ENCODE measurements at places on chromosomes 16 and 17.

DNA sequence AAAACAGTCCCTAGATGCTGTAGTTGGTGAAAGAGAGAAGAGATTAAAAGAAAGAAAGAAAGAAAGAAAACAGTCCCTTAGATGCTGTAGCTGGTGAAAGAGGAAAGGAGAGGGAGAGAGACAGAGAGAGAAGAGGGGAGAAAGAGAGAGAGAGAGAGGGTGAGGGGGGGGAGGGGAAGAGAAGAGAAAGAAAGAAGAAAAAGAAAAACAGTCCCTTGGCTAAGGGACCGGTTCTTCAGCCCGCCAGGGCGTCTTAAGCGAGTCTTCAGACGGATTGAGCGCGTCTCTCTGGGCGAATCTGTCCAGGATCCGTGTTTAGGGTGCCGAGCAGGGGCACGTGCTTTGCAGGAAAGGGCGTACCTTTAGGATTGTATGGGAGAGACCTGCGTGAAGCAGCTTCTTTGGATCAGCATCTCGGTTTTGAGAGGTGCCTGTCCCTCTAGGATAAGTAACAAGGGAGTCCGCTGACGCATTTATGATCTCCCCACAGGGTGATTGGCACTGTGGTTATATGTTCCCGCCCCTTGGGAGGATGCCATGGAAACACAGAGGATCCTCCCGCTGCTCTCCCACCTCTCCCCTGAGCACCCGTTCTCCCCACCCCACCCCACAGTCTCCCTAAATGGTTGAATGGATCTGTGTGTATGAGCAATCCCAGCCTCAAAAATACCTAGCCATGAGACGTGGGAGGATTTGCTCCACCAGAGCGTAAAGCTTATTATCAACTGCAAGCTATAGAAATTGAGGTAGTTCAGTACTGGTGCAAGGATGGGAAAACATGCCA lies 16.7 kb downstream of the GNGT2 start:
- DNase-seq: peak; percentile 86

GRCh38 chr16:2437032-2437790 lies 8.0 kb downstream of the CCNF start:
- DNase-seq: peak; percentile 35

DNA sequence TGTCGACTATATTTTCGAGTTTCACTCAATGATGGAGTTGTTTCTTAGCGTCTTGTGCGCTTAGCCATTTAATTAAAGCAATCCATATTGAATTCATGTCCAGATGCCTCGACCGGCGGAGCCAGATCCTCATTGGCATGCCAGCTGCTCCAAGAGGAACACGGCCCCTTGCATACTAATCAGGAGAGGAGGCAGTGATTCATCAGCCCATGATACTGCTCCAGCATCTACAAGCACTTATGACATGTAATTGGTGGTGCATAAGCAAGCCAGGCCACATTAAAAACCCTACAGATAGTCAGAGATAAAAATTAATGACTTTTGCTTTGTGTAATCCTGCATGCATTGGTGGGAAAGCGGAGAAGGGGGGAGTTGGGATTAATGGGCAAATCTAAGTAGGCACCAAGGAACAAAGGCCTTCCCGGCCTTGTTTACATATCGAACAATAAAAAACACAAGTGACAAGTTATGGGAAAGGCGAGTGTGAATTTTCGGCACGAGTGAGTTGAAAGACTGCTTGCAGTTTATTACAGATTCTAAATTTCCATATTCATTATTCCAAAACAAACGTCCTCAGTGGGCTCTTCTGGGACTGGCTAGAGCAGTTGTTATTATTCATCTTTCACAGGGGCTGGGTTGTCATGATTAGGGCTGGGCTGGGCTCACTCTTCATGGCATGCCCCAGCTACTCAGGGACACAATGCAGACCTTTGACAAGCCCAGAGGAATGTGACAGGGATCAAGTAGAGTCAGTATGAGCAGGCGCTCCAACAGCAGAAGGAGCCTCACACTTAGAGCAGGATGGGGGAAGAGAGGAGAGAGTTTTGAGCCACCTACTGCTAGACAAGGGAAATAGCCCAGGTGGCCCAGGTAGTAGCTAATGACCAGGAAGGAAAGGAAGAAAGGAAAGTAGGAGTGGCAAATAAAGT lies 281.7 kb upstream of the ZFHX3 start:
- peak; percentile 86 for DNase-seq

- no peak for DNase-seq
These were observed 412.0 kb downstream of the HAPSTR1 start for GRCh38 chr16:9503251-9503984.

DNA sequence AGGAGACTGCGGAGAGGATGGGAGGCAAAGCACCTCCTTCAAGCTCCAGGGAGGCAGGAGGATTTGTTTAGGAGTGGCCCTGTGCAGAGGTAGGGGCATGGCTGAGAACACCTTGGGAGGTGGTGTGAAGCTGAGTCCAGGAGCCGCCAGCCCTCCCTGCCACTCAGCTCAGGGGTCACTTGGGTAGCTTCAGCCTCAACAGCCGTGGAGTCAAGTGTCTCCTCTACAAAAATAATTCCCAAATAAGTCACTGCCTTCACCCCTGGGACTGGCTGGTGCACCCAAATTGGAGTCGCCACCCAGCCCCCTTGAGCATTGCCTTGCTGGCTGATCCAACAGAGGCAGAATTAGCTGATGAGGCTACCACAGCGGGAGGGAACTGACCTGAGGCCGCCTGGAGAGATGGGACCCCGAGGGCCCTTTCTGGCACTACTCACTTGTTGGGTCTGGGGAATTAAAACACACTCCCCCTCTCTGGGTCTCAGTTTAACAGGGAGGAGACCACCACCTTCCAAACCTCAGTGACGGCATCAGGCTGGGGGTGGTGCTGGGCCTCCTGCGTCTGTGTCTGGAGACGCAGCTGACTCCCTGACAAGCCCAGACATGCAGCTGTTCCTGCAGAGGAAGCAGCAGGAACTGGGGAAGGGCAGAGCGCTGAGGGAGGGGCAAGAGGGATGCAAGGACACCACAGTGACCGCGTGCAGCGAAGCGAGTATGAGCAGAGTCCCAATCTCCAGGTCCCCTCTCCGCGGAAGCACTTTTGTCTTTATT lies 87.9 kb upstream of the TOB1 start:
- DNase-seq: peak; percentile 98

DNA sequence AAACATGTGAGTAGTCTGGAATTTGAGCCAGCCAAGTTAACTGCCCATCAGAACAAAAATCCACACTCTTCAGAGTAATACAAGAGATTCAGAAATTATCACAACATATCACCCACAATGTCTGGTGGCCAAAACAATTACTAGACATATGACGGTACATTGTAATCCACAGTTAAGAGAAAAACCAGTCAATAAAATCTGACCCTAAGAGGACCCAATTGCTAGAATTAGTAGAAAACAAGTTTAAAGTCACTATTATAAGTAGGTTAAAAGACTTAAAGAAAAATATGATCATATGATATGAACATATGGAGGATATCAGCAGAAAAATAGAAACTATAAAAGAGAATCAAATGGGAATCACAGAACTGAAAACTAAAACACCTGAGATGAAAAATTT lies 15.8 kb downstream of the CMTR2 start:
- DNase-seq: no peak

DNA sequence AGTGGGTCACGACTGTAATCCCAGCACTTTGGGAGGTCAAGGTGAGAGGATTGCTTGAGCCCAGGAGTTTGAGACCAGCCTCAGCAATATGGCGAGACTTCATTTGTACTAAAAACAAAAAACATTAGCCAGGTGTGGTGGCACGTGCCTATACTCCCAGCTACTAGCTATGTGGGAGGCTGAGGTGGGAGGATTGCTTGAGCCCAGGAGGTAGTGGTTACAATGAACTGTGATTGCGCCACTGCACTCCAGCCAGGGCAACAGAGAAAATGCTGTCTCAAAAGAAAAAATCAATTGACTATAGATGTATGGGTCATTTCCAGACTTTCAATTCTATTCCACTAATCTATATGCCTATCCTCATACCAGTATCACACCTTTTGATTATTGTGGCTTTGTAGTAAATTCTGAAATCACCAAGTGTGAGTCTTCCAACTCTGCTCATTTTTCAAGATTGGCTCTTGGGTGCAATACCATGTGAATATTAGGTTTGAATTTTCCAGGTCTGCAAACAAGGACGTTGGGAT lies 27.2 kb upstream of the CEP20 start:
- no peak for DNase-seq

DNA sequence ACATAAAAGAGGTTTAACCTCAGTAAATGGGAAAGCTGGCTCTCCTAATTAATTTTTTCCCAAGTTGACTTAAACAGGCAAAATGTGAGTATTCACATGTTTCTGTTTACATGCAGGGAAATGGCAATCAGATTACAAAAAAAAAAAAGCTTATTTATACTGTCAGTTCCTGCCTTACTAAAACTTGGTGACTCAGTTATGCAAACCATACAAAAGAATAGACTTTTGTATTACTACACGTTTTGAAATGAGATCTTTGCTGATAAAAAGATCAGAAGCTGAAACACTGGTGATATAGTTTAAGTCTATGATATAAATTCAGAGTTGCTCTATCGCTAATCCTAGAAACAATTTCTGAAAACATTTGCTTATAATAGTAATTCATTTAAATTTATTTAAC lies 9.4 kb upstream of the KCNJ2 start:
- no peak for DNase-seq

DNA sequence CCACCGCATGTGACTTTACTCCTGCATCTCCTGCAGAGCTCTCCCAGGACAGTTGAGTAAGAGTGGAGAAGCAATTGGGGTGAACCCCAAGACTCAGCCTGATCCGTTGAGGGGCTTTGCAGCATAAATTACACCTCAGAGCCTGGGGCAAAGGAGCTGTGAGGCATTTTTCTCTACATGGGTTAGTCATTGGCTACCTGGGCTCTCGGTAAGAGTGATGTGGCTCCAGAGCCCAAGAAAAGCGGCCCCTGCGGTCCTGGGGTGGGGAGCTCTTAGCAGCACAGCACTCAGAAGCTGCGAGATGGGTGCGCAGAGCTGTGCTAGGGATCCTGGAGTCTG lies 40.4 kb upstream of the C16orf78 start:
- no peak for DNase-seq

- peak; percentile 97 for DNase-seq
These were observed 1.2 kb downstream of the TMC6 start for GRCh38 chr17:78127239-78127887.

DNA sequence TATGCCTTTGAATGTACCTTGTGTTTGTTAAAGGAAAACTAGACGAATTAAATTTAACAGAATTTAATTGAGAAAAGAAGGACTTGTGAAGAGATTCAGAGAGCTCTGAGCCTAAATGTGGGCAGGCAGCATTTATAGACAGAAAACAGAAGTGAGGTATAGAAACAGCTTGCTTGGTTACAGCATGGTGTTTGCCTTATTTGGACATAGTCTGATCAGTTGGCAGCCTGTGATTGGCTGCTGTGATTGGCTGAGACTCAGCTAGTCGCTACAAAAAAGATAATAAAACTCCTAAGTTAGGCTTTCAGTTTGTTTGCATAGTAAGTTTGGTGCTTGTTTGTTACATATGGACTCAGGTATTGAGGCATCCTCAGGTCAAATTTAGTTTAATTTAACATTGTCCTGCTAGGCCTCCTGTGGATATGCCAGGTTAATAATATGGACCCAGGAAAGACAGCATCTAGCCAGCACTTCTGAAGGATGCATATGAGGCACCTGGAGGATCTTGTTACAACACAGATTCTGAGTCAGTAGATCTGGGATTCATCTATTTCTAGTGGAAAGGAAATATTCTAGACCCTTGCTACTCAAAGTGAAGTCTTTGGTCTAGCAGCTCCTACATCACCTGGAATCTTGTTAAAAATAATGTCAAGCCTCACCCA lies 43.4 kb downstream of the SLFN5 start:
- no peak for DNase-seq

GRCh38 chr16:69720822-69721430 lies 5.4 kb downstream of the NQO1 start:
- DNase-seq: no peak

DNA sequence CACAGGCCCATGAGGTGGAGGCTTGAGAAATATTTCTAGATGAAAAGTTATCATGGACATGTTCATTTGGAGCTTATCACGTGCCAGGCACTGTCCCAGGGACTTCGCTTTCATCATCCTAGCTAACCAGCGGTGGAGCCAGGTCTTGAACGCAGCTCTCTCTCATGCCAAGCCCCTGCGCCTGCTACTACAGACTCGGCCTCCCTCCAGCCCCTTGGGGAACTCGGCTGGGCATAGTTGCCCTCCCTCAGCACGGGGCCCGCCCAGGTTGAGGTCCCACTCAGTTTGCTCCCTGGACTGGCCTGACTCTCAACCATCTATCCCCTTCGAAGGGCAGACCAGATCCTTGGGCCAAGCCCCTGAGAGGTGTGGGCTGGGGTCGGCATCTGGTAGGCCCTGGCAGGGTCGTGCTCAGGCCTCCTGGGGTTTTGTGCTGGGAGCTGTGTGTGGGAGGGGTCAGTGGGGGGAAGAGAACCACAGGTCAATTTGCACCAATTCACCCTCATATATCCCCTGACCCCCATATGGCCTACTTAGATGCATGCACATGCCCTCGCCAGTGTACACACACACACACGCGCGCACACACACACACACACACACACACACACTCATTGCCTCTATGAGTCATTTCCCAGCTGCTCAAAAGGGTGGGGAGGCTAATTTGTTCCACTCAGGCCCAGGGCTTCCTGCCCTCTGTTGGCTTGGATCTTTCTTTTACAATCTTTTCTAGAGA lies 12.1 kb upstream of the SCN4A start:
- peak; percentile 87 for DNase-seq

- DNase-seq: peak; percentile 63
These were observed 14.6 kb downstream of the COTL1 start for GRCh38 chr16:84603140-84603816.

- peak; percentile 54 for DNase-seq
These were observed 844 bp downstream of the TAOK2 start for GRCh38 chr16:29974291-29975133.

DNA sequence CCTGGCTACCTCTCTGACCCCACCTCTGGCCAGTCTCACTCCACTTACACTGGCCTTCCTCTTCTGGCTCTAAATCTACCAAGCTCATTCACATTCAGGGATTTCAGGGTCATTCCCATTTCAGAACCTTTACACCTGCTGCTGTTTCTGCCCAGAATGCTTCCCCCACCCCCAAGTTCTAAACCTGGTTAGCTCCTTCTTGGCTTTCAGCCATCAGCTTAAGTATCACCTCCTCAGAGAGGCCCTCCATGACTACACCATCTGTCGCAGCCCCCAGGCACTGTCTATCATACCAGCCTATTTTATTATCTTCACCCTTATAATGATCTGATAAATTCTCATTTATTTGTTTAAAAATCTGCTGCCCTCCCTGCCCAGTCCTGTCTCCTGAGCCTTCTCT lies 23.3 kb upstream of the NGFR start:
- DNase-seq: no peak
